GM23248 (cell line): ENCODE measurements at places on chromosomes 7 and 10. TPM values are rescaled to one million over a fixed set of nuclear protein-coding genes. Genes with fewer than 3 reads are reported as not detected.

- no peak for DNase-seq
Measured at GRCh38 chr7:91280185-91280584, 16.0 kb downstream of the FZD1 start.

Gene AGR3
- total RNA-seq: not detected in 2 replicates

Gene PNLIPRP1
- total RNA-seq: not detected in 2 replicates

DNA sequence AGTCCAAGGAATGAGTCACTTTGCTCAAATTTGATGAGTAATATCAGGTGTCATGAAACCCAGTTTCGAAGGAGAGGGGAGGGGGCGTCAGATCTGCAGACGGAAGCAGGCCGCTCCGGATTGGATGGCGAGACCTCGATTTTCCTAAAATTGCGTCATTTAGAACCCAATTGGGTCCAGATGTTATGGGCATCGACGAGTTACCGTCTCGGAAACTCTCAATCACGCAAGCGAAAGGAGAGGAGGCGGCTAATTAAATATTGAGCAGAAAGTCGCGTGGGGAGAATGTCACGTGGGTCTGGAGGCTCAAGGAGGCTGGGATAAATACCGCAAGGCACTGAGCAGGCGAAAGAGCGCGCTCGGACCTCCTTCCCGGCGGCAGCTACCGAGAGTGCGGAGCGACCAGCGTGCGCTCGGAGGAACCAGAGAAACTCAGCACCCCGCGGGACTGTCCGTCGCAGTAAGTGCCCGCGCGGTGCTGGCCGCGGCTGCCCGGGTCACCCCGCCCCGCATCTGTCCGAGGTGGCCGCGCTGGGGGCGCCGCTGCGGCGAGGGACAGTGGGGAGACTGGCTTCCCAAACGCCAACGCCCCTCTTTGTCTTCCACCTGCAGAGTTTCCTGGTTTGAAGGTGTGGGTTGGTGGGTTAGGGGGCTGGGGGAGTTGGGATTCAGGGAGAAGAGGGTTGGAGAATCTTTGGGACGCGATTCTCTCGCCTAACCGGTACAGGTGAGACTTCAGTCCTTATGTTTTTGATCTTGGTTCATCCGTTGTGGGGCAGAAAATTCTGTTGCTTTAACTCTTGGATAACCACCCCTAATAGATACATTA lies at the start of gene TAC1:
TAC1 (plus strand) TSS at position 351 of the 829 bp plus-strand sequence. CDS start 527 bp downstream, outside the sequence.
- peak; percentile 32 for DNase-seq

DNA sequence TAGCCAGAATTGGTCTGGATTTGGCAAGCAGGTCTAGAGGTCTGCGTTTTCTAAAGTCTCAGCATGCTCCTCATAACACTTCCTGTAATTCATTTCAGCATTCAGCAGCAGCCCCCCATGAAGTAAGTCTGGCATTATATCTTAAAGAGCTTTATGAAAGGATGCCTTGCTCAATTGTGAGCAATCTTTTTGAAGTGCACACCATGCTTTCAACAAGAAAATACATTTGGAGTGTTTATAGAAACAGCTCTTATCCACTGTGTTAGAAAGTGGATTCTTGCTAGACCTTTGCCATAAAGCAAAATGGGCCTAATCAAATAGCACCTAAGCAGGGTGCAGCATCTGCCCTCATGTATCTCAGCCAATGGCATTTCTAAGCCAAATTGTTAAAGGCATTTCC lies 378.0 kb upstream of the AKR1E2 start:
- no peak for DNase-seq

DNA sequence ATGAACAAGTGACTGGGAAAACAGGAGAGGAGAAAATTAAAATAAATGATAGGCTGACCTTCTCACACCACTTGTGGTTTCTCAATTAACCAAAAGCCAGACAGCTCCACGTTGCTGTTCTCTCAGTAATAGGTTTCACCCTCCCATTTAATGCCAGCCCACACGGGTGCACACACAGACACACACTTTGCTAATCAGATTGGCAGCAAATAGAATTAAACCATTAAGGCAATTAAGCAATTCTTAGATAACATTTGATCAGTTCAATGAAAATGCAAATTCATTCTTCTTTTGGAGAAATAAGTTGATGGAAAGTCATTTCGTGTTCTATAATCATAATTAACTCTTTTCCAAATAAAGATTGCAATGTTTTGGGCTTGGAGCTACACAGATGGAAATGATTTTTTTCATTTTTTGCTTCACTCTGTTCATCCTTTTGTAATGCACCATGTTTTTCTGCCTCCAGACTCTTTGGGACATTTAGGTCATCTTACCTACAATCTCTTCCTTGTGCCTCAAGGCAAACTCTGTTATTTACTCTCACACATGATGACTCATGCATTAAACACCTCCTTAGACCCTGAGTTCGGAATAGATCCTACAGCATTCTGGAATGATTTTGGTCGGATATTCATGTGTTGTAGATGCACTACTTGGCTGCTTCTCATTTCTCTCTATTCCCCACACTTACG lies 700.7 kb downstream of the AUTS2 start:
- no peak for DNase-seq

DNA sequence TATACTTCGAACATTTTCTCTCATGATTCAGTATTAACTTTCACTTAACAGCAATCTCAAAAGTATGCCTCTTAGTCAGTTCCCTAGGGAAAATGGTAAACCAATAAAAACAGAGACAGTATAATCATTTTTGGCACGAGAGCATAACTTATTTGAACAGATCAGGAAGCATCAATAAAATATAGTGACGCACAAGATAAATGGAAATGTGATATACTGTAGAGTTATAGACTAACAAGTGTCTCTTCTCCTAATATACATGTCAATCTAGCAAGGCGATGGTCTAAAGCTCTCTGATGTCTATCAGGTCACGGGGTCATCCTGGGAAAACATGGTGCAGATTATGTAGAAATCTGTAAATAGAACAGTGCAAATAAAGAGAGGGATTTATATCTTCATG lies 131.6 kb downstream of the HGF start:
- DNase-seq: peak; percentile 95

DNA sequence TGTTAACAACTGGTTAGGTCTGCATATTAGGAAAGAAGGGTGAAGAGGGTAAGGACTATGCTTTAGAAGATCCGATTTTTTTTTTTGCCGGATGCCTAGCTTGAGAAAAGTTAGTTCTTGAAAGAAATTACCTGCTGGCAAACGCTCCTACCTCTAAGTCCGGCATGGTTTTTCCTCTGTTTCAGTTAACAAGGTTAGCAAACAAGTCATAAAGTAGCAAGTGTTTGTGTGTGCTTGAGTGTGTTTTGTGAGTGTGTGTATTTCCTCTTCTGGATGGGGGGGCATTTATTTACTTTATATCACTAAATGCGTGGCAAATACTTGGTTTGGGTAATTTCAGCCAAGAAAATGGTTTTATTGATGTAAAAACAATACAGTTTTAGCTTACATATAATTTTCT lies 195.6 kb downstream of the SUGCT start:
- DNase-seq: no peak
